Left ventricle myocardium superior (tissue), 1 donor: ENCODE measurements at places on chromosomes 7 and 10. TPM values are rescaled to one million over a fixed set of nuclear protein-coding genes. Genes with fewer than 3 reads are reported as not detected.

Gene BTBD16
- not detected for total RNA-seq

DNA sequence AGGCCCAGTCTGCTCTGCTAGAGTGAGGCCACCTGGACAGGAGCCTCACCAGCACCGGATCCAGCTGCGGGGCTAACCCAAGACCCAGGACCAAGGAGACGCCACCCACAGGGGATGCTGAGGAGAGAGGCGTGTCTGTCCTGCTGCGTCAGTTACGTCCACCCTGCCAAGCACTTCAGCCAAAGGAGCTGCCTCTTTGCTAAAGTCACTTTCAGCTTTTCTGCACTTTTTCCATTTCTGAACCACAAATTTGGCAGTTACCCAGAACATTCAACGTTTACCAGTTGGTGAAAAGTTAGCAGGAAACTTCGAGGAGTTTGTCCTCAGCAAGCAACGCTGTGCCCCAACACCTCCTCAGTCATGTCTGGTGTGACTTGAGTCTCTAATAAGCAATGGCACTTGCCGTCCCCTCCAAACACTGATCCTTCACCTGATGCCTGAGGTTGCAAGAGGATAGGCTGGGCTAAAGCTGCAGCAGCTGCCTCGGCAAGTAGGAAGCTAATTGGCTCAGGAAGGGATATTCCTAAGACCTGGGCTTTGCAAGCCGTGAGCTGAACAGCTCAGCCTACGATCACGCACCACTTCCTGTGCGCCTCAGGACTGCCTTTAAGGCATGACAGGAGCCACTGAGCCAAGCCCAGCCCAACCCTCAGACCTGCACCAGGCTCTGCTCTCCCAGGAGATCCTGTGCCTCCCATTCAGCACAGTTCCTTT, 40.1 kb downstream of the KCNH2 start:
- no peak for DNase-seq

- no peak for DNase-seq
These were observed 6.1 kb downstream of the NYAP1 start for GRCh38 chr7:100489824-100490223.

DNA sequence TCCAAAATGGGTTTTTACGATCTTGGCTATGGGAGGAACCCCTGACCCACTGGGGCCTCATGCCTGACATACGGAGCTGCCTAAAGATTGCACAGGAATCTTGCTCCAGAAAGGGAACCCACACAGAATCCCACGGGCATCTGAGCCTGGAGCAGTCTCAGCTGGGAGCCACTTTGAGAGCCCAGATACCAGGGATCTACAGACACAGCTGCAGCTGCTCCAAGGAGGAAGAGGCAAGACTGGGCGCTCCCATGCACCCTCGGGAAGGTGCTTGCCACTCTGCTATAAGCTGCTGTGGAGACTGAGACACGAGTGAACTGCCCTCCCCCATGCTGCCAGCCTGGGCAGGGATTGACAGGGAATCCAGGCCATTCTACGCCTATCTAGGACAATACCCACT, 202.5 kb downstream of the REEP3 start:
- DNase-seq = no peak

DNA sequence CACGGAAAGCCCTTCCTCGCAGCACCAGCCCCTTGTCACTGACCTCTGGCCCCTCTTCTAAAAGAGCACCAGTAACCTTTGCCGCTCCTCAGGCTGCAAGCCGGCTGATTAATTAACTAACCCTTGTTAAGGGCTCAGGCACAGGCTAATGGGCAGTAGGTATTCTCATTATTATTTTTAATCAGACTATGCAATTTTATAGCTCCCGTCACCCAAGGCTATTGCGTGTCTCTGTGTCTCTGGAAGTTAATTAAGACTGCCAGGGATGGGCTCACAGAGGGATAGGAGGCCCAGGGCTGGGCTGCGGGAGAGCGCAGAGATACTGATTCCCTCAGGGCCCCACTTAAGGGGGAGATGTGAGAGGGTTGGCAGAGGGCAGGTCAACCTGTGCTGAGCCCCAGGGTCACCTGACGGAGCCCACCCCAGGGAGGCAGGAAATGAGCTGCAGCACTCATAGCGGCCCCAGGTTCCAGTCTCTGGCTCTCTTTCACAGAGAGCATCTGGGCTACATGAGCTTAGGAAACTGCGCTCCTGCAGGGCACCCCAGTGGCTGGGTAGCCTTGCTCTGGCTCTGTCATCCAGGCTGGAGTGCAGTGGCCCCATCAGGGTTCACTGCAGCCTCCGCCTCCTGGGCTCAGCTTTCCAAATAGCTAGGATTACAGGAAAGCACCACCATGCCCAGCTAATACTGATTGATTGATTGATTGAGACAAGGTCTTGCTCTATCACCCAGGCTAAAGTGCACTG, 92.2 kb upstream of the LRRC4 start:
- no peak for DNase-seq

GRCh38 chr10:94224656-94225055, 138.1 kb downstream of the NOC3L start:
- DNase-seq = no peak

Gene SPDYE1
- total RNA-seq = not detected

Gene CCDC172
- total RNA-seq = not detected

- DNase-seq = no peak
These were observed 1165.4 kb downstream of the XPNPEP1 start for GRCh38 chr10:108757946-108758345.

- DNase-seq = no peak
These were observed 41.7 kb downstream of the SP8 start for GRCh38 chr7:20744954-20745446.

DNA sequence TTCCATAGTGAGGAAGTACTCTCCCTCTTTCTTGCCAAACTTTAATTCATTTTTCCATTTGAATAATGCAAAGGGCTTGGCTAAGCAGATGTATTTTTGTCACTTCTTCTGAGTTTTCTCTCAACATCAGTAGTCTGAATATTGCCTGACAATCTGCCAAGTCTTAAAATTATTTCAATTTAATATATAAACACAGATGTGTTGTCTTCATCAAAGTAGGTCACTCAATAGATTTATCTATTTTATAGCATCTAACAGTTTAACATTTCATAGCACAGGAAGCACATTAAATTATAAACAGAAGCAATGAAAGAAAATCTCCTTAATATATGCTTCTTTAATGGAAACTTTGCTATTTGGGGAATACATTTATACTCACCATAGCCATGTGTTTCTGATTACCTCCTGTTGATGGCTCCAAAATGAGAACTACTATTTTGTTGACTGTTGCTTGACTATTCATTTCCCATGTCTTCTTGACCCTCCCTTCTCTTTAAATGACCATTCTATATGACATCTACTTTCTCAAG, 4.5 kb downstream of the CPED1 start:
- no peak for DNase-seq

Gene NPFFR1
- 0.02 TPM for total RNA-seq

- no peak for DNase-seq
These were observed 210.4 kb downstream of the MGMT start for GRCh38 chr10:129677377-129677927.

- no peak for DNase-seq
These were observed 239.4 kb downstream of the TNS3 start for GRCh38 chr7:47342296-47343060.

DNA sequence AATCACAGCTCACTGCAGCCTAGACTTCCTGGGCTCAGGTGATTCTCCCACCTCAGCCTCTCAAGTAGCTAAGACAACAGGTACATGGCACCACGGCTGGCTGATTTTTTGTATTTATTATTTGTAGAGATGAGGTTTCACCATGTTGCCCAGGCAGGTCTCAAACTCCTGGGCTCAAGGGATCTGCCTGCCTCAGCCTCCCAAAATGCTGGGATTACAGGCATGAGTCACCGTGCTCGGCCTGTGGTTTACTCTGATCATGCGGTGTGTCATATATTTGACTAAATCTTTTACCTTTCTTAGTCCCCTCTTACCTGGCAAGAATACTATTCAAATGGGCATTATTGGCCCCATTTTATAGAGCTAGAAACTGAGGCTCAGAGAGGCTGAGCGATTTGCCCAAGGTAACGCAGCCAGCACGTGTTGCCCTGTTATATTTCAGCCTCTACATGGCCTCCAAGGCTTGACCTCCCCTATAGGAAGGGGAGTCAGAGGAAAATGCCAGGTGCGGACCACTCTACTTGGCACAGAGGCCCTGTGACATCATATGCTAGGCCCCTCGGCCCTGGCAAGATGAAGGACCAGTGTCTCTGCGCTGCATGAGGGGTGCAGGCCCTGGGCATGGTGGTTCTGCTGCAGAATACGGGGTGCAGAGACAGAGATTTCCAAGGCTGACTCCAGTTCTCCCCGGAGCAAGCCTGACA, 8.2 kb downstream of the ZCCHC24 start:
- no peak for DNase-seq

GRCh38 chr10:66671562-66671961, 254.3 kb upstream of the LRRTM3 start:
- DNase-seq = no peak

DNA sequence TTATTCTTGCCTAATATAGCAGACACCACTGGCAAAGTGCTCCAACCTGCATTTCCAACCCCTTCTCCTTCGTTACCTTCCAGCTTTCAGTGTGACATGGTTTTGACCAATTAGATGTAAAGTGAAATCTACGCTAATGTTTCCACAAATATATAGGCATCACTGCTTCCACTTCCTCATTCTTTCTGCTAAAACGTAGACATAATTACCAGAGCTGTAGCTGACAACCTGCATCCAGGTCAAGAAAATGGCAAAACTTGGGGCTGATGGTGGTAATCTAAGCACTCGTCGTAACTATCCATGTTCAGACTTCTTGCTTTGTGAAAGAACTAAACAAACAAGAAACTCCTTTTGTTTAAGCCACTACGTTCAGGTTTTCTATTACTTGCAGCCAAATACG, 41.8 kb upstream of the COL1A2 start:
- DNase-seq = no peak

- no peak for DNase-seq
These were observed 17.6 kb upstream of the CSTF2T start for GRCh38 chr10:51716981-51717380.

Gene OPALIN
- not detected for total RNA-seq

- DNase-seq = no peak
These were observed 27.8 kb downstream of the STN1 start for GRCh38 chr10:103890194-103890658.

DNA sequence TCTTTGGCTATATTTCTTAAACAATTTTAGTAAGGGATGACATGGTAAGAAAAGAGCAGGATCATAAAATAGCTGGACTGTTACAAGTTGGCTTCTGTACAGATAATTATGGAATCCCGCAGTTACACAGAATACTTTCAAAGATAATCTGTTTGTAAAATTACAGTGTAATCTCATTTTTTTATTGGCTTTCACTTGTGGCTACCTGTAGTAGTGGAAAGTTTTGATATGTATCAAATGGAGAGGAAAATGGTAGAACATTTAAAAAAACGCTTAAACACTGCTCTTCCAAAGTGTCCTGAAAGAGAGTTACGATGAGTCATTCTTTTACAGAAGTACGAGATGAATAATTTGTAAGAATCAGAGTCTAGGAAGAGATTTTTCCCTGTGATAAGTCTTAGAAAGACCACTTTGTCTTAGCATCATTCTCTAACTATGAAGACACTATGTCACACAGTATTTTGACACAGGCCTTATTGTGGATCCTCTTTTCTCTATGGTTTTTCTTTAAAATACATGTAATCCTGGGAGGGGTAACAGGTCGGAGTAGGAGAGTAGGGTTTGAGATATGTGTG, 215.0 kb upstream of the DKK1 start:
- no peak for DNase-seq

Gene PNLIPRP1
- total RNA-seq = not detected

DNA sequence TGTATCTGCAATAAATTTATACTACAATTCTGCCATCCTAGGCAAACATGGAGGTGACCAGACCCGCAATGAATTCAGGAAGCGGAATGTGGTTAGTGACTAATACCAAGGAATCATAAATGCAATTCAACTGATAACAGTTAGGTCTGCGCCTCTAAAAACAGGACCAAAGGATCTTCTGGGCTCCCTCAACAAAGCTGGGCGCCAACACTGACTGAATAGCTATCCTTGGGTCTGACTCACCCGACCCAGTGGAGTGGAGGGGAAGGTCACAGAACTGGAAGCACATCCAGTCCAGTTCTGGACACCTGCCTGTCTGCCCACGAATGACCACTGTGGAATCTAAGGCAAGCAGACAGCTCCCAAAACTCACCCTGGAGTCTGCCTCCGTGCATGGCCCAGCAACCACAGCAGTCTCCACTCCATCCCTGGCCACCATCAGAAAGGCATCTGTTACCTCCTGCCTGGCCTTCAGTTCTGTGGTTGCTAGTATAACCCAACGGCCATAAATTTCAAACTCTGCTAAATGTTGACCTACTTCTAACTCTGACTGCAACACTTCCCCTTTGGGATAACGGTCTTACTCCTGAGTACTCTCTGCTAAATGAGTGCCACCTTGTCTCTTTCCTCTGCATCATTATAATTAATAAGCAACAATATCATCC, 43.0 kb upstream of the DLX6 start:
- DNase-seq = no peak

Gene TLL2
- 11.6 TPM for total RNA-seq

DNA sequence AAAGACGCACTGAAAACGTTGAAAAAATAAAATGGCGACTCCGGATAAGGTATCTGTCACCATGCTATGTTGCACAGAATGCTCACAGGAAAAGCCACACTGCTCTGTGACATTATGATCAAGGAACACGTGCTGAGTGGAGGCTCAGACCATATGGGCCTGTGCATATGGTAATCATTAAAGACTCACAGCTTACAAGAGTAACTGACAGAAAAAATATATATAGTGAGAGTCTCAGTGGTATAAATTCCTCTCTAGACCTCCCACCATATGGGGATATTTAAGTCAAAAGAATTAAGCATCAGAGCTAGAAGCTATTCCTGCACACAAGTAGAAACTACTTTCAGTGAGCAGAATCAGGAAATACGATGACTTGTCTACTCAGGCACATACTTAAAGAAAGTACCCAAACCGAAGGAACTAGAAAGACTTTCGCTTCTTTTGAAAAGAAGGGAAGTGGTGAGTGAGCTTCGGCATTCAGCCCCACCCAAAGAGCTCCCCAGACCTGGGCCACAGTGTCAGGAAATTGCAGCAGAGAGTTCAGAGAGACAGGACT, 65.1 kb upstream of the MPP7 start:
- DNase-seq = peak; percentile 30

Gene UCMA
- not detected for total RNA-seq

DNA sequence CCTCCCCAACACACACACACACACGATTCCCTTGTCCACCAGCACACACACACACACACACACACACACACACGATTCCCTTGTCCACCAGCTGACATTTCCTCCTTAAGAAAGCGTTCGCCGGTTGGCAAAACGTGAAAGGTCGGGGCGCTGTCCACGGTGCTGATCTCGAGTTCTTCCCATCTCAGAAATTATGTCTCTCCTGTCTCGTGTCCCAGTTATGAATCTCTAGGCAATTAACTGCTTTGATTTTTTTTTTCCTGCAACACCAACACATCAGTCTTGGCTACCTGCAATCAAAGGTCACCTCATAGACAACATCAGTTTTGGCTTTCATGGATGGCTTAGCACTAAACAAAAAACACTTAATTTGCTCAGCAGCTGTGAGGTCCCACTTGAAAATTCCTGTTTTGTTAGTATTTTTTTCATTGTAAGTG, 1.9 kb downstream of the INA start:
- peak; percentile 67 for DNase-seq

Gene CNPY1
- total RNA-seq = not detected
